ENCODE measurements at places on chromosomes 5 and 9. TPM values are rescaled to one million over a fixed set of nuclear protein-coding genes. Genes with fewer than 3 reads are reported as not detected.

NEK6 gene
- 9.9 TPM for total RNA-seq

TAF11L5 gene
- not detected for total RNA-seq

JAKMIP2 gene
- 0.84 TPM for total RNA-seq

SLC46A2 gene
- total RNA-seq = not detected

- no peaks in the 10 kb centered on the region for H3K4me1 ChIP-seq
- no peak overlapping the region for H3K4me3 ChIP-seq
- H3K27ac ChIP-seq = no peak overlapping the region
- H3K27me3 ChIP-seq = no peaks in the 10 kb centered on the region
- no peaks in the 10 kb centered on the region for H3K36me3 ChIP-seq
- DNase-seq = no peak
Observed at GRCh38 chr5:57394421-57395210, 88.0 kb downstream of the ACTBL2 start.

PCDHB10 gene
- not detected for total RNA-seq

DNA sequence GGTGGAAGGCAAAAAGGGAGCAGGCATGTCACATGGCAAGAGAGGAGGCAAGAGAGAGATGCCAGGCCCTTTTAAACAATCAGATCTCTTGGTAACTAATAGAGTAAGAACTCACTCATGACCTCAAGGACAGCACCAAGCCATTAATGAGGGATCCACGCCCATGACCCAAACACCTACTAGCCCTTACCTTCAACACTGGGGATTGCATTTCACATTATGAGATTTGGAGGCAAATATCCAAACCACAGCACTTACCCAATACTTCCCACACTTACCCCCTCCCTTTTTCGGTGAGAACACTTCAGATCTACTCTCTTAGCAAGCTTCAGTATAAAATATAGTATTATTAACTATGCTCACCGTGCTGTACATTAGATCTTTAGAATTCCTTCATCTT lies 41.9 kb downstream of the ZNF354A start:
- H3K36me3 ChIP-seq = no peaks in the 10 kb centered on the region
- DNase-seq = no peak
- H3K27ac ChIP-seq = no peak overlapping the region
- H3K4me1 ChIP-seq = no peaks in the 10 kb centered on the region
- no peaks in the 10 kb centered on the region for H3K27me3 ChIP-seq

GRCh38 chr9:113701774-113702755 lies 174.0 kb upstream of the ZNF618 start:
- no peaks in the 10 kb centered on the region for H3K36me3 ChIP-seq
- DNase-seq = no peak
- no peaks in the 10 kb centered on the region for H3K27me3 ChIP-seq
- no peak overlapping the region for H3K4me3 ChIP-seq
- H3K27ac ChIP-seq = no peak overlapping the region
- H3K4me1 ChIP-seq = no peaks in the 10 kb centered on the region

Data from CD4-positive, alpha-beta memory T cell (primary cell).